CD8-positive, alpha-beta T cell (primary cell): ENCODE measurements at places on chromosomes 12 and 14.

DNA sequence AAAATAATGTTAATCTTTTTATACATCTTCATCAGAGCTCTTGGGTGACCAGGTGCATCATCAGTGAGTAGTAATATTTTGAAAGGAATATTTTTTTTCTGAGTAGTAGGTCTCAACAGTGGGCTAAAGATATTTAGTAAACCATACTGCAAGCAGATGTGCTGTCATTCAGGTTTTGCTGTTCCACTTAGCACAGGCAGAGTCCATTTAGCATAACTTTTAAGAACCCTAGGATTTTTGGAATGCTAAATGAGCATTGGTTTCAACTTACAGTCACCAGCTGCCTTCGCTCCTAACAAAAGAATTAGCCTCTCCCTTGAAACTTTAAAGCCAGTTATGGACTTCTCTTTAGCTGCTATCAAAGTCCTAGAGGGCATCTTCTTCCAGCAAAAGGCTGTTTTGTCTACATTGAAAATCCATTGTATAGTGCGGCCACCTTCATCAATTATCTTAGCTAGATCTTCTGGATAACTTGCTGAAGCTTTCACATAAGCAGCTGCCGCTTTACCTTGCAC is 24.6 kb downstream of the RIMKLB start:
- no peak for DNase-seq

GRCh38 chr12:110337912-110338710 is 57.1 kb downstream of the ATP2A2 start:
- no peak for DNase-seq

GRCh38 chr14:72961579-72962335 is 35.5 kb downstream of the DCAF4 start:
- DNase-seq, result no peak

DNA sequence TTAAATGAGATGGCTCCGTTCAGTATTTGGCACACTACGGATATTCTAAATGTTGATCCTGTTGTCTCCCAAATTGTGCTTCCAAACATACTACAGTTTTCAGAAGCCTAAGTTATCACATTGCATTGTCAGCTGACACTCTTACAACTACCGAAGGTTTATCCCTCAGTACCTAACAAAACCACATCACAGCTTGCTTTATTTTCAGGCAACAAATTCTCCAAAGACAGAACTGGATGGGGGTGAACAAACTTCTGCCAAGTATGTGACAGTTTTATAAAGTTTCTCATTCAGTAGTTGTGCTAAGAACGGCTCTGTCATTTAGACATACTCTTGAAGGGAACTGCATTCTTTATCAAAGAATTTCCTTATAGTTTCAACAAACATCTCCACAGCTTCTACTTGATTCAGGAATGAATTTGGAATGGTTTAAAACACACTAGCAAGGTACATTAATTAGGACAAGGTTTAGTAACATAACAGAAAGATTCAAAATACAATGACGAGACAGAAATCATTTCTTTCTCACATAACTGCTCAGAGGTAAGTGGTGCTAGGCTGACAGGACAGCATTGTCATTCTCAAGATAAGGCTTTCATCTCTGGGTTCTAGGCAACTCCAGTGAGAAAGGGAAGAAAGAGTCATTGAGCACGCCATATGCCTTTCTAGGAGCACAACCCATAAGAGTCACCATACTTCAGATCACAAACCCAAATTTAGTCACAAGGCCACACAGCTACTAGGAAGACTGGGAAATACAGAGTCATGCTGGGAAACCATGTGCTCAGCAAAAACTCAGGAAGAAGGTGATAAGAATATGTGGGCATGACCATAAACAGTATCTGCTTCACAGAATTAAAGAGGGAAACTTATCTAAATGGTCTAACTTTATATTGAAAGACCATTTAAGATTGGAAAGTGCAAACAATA is 100.7 kb downstream of the DUSP6 start:
- no peak for DNase-seq
